NCI-H1930 (cell line): ENCODE measurements at places on chromosomes 11 and 22.
A peak's percentile ranks its signal among the peaks of the same experiment; 100 is the strongest.

- no peak for DNase-seq
Observed at GRCh38 chr11:76795936-76796441, 12.8 kb downstream of the TSKU start.

DNA sequence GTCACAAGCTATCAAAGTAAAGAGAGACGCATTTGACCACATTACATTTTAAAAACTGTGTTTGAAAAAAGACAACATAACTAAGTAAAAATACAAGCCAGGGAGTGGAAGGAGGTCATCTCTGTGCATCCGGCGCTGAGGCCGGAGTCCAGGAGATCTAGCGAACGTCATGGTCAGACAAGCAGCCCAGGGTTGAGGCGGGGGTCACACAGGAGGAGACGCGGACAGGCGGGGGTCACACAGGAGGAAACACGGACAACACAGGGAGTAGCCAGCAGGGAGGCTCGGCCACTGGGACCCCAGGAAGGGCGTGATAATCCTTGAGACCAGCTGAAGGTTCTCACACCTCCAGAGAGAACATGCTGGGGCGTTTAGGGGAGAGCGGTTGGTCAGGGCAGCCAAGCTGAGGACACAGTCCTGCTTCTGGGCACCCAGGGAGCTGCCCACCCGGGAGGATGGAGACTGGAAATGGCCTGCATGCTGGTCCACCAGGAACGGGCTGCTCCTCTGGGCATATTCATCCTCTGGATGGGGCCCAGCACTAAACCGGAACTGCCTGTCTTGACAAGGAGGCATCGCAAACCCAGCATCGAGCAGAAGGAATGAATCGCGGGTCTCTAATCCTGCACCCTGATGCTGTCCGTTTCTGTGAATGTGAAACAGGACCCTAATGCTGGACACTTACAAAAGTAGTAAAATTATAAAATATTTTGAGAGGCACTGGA, 40.9 kb upstream of the MUC5AC start:
- DNase-seq, result no peak

- DNase-seq, result no peak
Observed at GRCh38 chr11:66133216-66133775, 63.2 kb downstream of the PACS1 start.

DNA sequence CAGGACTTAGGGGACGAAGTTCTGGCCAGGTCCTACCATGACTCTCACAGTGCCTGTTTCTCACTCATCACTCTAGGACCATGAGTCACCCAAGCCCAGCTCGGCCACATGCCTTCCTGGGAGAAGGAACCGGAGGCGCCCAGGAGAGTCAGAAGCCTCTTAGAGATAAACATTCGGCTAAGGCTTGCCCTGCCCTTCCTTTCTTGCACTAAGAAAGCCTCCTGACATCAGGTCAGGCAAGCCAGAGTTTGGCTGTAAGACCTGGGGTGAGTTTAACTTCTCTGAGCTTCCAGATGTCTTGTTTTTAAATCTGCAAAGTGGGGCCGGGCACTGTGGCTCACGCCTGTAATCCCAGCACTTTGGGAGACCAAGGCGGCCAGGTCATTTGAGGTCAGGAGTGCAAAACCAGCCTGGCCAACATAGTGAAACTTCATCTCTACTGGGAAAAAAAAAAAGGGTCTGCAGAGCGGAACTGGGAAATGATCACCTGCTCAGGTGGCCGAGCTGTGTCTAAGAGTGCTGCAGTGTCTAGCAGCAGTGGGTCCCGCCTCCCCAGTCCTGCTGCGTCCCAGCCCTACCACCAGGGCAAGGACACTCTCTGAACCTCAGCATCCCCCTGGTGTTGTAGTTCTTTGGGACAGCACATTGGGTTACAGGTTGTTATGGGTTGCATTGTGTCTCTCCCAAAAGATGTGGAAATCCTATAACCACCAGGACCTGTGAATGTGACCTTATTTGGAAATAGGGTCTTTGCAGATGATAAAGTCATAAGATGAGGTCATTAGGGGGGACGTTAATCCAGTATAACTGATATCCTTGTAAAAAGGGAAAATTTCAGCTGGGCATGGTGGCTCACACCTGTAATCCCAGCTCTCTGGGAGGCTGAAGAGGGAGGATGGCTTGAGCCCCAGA, 1.8 kb upstream of the CARS1 start:
- DNase-seq, result no peak

DNA sequence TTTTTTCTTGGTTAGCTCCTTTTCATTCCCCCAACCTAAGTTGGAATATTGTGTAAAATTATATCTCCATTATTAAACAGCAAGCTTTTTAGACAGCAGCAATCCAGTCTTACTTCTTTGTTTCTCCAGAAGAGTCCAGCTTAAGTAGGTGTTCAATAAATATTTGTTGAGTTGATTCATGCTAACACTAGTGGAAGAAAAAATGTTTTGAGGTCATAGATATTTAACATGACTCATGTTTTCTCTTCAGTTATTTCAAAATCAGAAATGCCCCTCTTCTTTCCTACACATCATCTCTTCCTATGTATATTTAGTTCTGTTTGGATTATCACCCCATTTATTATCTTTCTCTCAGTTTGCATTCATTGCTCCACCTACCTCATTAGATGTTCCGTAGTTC, 20.3 kb downstream of the CCDC83 start:
- DNase-seq, result no peak

- DNase-seq, result no peak
Observed at GRCh38 chr11:18733202-18733601, 7.2 kb upstream of the IGSF22 start.

GRCh38 chr11:1224111-1224490, 1.2 kb downstream of the MUC5B start:
- no peak for DNase-seq

- DNase-seq, result peak; percentile 54
Observed at GRCh38 chr11:1628506-1629325, 859 bp upstream of the KRTAP5-5 start.

- DNase-seq, result no peak
Observed at GRCh38 chr11:2088746-2089535, 50.2 kb downstream of the IGF2 start.

GRCh38 chr22:36244522-36245391, 5.4 kb upstream of the APOL2 start:
- no peak for DNase-seq

DNA sequence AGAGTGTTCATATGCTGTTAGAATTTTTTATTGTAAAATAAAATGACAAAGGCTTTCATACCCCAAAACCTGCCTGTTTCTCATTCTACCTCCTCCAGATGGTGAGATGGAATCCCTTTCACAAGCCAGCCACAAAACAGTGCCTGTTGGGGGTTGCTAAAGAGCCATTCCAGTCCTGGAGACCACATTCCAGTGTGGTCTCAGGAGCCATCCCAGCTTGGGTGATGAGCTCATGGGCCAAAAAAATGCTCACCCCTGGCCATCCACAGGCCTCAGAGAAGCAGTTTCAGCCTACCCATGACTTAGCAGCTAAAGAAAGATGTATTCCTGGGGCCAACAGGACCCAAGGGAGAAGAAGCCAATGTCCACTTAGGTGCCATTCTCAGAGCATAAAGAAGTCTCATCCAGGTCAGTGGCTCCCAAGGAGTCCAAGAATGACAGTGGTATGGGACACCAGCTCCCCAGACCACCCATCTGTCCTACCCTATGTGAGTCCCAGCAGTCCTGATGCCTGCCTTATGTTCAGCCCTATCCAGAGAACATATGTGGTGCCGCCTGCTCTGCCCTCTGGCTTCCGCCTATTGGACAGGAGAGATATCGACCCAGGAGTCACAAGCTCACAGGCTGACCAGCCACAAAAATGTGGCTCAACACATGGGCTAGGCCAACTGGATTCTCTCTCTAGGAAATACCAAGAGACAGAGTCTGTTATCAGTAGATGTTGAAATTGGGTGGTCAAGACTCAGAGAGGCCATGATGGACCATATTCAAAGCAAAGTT, 26.4 kb downstream of the C11orf91 start:
- no peak for DNase-seq

DNA sequence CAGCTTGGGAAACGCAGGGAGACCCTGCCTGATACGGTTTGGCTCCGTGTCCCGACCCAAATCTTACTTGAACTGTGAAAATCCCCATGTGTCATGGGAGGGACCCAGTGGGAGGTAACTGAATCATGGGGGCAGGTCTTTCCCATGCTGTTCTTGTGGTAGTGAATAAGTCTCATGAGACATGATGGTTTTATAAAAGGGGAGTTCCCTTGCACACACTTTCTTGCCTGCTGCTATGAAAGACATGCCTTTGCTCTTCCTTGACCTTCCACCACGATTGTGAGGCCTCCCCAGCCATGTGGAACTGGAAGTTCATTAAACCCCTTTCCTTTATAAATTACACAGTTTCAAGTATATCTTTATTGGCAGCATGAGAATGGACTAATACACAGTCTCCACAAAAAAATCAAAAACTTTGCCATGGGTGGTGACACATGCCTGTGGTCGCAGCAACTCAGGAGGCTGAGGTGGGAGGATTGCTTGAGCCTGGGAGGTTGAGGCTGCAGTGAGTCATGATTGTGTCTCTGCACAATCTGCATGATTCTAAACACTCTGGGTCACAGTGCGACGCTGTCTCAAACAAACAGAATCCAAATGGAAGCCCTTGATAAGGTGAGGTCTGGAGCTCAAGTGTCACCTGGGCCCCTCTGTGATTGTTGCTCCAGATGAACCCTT, 34.9 kb downstream of the SYN3 start:
- no peak for DNase-seq

DNA sequence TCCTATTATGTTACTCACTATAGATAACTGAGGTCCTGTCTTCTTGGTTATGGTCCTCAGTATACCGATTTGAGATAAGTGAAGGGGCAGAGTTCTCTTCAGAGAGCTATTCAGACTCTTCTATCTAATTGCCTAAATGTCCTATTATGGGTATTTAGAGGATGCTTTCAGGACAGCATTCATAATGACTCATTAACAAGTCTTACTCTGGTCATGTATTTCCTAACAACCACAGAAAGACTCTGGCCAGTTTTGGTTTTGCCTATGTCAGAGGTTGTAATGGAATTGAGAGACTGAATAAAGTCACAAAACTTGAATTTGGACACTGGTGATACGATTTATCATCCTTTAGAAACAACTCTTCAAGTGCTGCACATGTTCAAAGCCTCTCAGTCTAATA, 1233.0 kb downstream of the JRKL start:
- no peak for DNase-seq

- DNase-seq, result no peak
Observed at GRCh38 chr11:131687291-131688047, 317.1 kb downstream of the NTM start.

- no peak for DNase-seq
Observed at GRCh38 chr11:119712006-119712405, 17.0 kb downstream of the NECTIN1 start.

- no peak for DNase-seq
Observed at GRCh38 chr22:31637891-31638618, 24.0 kb downstream of the PISD start.

GRCh38 chr22:36839356-36840073, 21.3 kb upstream of the NCF4 start:
- DNase-seq, result no peak
